Peyer's patch (tissue), 4 donors: ENCODE measurements at places on chromosomes 5 and 9. TPM values are rescaled to one million over a fixed set of nuclear protein-coding genes. Genes with fewer than 3 reads are reported as not detected.

Gene C5orf34
- 1.9 TPM for total RNA-seq

Gene FOXE1
- total RNA-seq = not detected

Gene SLC34A1
- not detected for total RNA-seq

Gene SOHLH1
- not detected for total RNA-seq

Gene NDUFS6
- 27.4 TPM for total RNA-seq
